ENCODE measurements at places on chromosomes 7 and 10.

DNA sequence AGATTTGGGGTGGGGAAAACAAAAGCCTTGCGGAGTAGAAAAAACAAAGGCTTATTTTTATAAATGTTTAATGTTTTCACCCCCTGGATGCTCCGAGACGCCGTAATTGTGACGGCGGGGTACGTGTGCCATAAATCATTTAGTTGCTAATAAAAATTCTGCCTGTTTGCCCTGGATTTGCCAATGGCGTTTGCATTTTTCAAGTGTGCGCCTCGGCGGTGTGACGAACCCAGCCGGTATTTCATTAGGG, 2.5 kb upstream of the TNRC18 start:
- DNase-seq = no peak

DNA sequence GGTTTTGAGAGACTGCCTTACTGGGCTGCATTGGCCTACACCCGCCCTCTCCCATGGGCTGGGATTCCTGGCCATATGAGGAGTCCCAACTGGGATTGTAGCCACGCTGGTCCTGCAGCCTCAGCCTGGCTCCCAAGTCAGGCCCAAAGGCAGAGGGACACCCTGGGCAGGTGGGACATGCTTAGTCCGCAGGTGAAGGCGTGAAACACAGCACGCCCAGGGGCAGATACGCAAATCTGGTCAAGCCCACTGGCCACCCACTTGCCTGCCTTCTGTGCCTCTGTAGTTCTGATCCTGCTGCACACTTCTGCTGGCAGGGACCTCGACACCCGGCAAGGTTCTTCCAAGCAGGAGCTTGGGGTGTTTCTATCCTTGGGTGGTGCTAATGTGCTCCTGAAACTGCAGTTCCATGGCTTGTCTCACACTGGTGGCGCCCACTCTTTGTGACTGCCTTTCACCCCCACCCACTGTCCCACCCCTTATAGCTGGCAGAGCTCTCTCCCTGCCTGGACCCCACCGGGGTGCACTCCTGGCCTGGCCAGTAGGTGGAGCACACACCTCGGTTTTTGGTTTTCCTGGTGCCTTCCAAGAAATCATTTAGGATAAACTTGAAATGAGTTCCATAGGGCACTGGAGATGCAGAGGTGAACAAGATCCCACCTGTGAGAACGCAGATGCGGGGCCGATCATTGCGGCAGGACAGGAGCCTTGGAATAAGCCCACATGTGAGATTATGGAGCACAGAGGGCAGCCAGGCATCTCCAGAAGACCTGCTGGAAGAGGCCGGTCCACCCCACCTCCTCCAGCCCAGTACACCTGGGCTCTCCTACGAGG, 47.9 kb downstream of the MKI67 start:
- peak; percentile 25 for DNase-seq

DNA sequence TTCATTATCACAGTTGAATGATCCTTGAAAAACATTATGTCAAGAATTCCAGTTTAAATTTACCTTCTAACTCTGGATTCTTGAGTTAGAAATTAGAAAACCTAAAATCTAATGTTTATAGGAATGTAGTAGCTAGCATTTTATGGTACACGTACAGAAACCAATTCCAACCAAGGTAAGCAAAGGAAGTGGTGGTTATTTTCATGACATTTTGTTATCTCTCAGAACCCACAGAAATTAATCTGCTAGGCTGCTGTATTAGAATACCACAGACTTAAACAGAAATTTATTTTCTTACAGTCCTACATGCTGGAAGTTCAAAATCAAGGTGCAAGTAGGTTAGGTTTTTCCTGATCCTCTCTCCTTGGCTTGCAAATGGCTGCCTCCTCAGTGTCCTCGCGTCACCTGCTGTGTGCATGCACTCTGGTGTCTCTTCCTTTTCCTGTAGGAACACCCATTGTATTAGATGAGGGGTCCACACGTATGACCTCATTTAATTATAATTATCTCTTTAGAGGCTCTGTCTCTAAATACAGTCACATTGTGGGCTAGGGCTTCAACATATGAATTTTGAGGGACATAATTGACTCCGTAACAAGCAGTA, 8.5 kb upstream of the CSTF2T start:
- DNase-seq = no peak

DNA sequence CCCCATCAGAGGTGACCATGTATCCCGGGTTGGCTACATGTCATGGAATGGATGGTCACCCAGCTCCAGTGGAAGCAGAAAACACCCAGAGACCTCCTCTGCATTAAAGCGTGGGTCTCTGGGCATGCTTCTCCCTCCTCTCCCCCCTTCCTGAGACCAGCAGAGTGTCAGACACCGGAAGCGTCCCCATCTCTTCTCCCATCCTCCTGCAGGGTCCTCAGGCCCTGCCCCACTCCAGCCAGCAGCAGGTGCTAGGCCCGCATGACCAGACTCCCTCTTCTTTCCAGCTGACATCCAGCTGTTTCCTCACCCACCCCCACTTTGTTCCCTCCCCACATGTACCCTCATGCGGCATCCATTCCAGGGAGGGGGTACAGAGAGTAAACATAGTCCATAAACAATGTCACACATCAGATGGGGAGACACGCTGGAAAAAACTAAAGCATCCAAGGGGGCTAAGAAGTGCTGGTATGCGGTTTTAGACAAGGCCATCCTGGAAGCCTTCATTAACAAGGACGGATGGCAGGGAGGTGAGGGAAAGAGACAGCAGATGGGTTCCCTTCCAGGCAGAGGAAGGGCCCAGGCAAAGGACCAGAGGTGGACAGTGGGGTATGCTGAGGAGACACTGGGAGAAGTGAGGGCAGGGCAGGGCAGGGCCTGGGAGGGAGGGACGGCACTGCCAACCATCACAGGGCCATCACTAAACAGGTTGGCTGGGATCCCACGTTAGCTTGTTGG, 12.5 kb upstream of the SLC18A3 start:
- DNase-seq = no peak

- DNase-seq = no peak
Measured at GRCh38 chr7:7490003-7490402, 45.7 kb downstream of the COL28A1 start.

- no peak for DNase-seq
Measured at GRCh38 chr7:42964849-42965805, 33.0 kb downstream of the MRPL32 start.
